ENCODE measurements at places on chromosomes 3 and 15.

DNA sequence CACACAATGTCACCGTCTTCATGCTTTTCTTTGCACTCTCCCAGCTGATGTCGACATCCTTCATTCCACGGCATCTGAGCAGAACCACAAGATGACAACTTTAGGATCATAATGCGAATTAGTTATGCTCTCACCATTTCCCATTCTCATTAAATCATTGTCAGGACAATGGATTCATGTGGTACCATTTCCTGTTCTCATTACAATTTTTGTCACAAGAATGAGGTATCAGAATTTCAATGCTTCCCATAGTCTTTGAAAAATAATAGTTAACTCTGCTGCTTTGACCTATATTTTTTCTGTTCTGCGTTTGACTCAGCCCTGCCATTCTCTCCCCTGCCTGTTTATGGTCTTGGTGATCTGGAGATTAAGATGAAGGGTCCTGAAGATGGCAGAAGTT, 175.7 kb upstream of the MDFIC2 start:
- no peak for DNase-seq

GRCh38 chr3:117600112-117600511, 890.5 kb downstream of the TUSC7 start:
- DNase-seq, result no peak

DNA sequence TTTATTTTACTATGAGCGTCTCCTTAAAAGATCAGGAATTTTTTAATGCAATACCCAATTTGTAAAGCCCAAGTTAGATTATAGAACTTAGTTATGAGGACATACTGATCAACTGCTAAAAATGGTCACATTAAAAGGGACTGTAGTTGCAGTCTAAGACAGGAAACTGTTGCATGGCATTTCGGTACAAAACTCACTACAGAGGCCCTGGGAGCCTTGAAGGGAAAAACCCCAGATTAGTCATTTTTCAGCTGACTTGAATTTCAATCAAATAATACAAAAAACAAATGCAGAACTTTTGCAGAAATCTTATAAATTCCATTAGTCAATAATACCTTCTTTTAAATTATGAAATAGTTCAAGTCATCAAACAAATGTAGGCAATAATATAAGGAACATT, 6.9 kb upstream of the PTX3 start:
- DNase-seq, result no peak

DNA sequence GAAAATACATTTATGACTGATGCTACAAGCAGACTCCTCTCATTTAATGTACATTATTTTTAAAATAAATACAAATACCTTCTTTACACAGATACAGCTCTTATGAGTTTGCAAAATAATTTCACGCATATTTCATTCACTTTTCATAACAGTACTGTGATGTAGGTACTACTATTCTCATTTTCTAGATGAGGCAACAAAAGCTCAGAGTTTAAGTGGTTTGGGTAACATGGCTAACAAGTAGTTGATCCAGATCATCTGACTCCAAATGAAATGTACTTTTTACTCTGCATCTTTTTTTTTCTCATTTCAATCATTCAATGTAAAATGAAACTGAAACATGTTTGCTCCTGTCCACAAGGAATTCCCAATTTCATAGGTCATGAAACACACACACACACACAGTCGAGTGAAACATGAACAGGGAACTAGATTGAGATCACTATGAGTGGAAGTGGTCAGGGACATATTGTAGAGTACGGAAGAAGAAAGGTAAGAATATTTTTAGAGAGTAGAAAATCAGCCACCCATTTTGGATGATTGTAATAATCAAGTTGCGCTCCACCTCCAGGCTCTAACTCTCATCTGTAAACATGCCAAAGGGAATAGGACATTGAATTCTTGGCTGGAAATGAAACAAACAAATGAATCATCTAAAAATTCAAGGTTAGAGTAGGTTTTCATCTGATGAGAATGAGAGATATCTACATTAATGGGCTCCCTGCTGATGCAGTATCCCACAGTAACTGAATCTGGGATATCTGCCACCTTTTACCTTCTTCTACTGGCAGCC, 92.4 kb downstream of the CLDN1 start:
- DNase-seq, result peak; percentile 78

DNA sequence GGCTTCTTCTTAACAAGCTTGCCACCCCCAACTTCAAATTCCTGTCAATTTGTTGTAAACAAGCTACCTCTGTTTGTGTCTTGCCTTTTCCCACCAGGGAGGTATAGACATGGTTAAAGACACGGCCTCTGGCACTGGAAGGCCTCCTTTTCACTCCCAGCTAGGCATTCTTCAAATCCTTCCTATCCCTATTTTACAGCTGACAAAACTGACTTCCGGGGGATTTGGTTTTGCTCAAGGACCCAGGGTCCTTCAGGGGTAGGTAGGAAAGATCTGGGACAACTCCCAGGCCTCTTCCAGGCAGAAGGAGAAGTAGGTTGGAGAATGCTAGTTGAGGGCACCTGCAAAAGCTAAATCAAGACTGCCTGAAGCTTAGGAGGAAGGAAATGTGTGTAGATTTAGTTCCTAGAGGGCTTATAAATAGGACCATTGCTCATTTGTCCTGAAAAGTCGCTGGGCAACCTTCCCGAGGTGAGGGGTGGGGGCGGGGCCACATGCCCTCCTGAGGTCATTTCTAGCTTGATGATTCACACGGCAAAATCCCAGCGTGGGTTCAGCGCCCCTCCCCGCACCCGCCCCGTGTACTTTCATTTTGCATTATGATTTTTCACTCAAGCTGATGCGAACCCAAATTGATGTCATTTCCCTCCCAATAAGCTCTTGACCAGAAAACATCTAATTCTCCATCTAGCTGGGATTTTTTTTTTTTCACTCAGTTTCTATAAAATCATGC, 365.5 kb downstream of the SHQ1 start:
- DNase-seq, result peak; percentile 13

DNA sequence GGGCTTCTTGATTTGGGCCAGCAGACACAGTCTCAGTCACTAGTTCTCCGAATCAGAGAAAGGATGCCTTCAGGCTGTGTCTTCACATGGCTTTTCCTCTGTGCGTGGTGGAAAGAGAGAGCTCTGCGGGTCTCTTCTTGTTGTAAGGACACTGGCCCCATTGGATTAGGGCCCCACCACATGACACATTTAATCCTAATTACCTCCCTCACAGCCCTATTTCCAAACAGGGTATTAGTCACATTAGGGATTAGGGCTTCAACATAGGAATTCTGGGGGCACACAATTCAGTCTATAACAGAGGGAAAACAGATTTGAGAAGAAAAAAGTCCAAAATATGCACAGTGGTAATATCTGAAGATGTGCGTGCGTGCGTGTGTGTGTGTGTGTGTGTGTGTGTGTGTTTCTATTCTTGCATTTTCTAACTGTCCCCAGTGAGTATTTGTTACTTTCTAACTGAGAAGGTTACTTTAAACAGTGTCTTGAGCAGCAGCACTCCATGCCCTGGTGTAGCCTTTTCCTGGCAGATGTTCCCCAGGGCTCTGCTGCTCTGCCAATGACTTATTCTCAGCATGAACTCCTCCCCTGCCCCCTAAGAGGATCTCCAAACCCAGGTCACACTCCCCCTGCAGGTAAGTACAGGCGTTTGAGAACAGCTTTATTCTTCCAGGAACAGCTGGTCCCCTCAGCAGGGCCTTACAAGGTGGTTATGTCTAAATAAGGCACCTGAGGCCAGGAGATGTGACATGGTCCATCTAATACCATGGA, 72.9 kb downstream of the RPL39L start:
- DNase-seq, result no peak

DNA sequence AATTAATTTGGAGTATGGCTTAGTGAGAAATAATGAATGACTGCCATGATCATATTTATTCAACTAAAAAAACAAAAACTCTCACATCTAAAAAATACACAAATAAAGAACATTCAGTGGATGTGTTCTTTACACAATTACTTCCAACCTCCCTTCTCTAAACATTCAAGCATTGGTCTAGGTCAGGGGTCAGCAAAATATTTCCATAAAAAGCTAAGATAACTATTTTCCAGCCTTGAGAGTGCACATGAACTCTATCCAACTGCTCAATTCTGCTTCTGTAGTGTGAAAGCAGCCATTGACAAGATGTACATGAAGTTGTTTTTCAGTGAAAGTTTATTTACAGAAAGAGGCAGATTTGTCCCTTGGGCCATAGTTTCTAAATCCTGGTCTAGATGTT, 406.3 kb downstream of the MAGI1 start:
- peak; percentile 62 for DNase-seq

DNA sequence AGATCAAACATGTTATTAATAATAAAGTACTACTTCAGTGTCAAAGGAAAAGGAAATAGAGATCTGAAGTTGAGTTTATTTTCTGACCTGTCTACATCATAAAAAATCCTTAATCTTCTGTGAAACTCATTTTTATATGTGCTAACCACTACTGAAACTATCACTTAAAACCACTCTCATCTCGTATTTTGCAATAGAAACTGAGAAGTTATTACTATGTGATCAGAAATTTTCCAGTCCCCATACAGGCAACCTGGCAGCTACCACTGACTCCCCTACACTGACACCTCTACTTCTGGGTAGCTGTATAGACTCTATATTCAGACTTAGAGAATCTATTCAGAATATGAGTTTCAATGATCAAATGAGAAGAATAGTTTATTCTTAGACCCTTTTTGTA, 8.3 kb downstream of the HDGFL3 start:
- DNase-seq, result no peak

DNA sequence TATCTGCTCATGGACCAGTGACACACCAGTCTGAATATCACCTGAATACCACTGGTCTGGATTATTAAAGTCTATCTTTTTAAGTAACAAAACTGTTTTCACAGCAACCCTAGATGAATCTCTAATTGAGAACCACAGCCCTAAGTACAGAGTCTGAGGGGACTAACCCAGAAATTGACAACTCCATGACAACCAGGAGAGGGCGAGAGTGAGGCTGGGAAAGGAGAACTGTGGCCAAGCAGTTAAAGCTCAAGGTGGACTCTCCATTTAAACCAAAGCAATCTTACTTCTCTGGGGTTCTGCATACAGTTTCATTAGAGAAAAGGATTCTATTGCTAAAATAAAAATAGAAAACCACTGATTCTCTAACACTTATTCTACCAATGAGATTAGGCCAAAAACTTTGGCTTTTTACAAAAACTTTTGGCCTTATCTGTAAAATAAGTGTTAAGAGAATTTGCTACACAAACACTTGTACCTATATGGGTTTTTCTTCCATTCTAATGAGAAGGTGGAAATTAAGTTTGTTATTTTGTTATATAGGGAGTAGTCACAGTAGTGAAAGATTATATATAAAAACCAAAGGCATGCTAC, 11.4 kb downstream of the NEK10 start:
- DNase-seq, result no peak

- DNase-seq, result no peak
These were observed 197.3 kb upstream of the LINGO1 start for GRCh38 chr15:77830051-77830468.

DNA sequence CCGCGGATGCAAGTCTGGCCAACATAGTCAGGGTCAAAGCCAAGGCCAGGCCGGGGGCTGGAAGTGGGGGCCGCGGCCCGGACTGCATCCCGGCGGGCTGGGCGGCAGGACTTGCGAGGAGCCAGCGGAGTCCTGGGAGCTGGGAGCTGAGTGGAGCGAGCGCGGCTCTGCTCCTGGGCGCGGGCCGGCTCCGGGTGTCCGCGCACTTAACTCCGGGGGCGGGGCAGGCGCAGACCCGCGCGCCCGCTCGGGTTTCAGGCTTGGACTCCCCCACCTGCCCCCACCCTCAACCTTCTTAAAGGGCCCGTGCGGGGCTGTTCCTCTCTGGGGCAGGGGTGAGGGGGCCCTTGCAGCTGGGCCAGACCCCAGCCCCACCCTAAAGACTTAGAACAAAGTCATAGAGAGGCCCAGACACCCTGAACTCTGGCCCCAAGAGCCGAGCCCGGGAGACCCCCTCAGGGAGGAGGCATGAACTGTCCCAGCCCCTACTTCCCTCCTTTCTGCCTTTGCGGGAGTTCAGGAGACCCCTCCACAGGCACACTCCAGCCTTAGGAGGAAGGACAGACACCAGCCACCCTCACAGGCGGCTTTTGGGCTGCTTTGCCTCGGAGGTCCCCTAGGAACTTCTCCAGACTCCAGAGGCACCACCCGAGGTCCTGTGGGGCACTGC, at the start of gene CSPG4:
TSS of gene CSPG4 (minus strand) at position 181 of the 670 bp plus-strand sequence. CDS start at position 88, 93 bp downstream.
- no peak for DNase-seq

DNA sequence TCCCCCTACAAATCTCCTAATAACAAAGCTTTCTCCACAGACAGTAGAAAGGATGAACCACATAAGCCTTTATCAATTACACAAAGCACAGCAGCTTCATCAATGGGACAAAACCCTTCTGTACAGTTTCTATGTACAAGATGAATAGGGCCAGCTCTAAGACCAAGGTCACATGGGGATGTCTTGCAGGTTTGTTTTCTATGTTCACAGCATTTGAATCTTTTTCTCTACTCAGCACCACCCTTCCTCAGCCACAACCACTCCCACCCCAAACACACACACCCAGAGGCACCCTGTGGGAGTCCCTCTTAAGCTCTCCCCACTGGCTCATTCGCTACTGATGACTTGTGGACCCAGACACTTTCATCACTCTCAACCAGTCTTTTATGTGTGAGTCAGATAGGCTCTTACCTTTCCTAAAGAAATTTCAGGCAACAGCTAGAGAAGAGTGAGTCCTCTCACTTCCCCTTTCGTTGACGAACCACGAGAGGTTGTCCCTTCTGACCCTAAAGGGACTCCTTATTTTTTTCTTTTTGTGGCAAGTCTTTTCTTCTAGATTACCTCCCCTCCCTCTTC, 57.9 kb downstream of the ARHGAP31 start:
- DNase-seq, result no peak

DNA sequence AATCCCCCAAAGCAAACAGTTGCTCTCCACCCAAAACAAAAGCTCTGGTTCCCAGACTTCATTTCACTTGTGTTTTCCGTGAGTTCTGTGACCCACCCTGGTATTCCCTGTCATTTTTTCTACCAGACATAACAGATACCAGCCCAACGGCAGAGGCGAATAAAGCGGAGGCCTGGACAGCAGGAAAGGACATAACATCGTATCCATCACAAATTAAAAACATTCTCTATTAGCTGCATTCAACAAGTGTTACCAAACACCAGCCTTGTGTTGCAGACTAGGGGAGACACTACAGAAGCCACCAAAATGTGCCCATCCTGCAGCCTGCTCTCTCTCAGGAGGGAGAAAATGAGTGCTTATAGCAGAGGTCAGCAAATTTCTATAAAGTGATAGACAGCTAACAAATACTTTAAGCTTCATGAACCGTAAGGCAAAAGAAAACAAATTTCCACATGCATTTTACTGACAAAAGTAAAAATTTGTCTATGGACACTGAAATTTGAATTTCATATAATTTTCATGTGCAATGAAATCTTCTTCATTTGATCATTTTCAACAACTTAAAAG, 7.1 kb upstream of the FBN1 start:
- DNase-seq, result no peak
